Testis (tissue), 5 donors: ENCODE measurements at places on chromosomes 7 and 10. TPM values are rescaled to one million over a fixed set of nuclear protein-coding genes. Genes with fewer than 3 reads are reported as not detected.

- no peak for DNase-seq
- H3K27me3 ChIP-seq, result no peaks in the 10 kb centered on the region
- no peak overlapping the region for H3K4me3 ChIP-seq
Measured at GRCh38 chr10:130357951-130358350, 221.8 kb downstream of the GLRX3 start.

DNA sequence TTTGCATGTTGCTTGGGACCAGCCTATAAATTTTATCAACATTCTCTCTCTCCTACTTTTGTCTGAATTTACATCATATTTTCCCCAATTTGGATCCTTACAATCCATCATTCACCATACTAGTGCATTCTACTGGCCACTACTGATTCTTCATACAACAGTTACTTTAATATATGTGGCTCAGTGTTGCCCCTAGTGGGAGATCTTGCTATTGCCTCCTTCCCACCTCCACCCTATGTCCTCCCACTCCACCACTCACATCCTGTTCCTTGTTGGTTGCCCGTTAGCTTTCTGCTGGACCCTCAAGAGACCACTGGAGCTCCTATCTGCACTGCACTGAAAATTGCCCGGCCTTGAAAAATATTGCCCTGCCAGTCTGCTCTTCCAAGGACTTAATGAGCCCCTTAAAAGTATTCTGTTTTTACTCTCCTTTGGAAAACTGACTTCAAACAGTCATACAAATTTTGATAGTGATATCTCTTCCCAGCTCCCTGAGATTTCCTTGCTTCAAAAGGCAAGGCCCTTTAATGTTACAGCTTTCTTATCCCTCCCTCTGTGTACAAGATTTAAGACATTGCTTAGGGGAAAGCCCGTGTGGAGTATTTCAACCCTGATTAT, 243.2 kb upstream of the TMEM229A start:
- H3K27ac ChIP-seq, result no peak overlapping the region
- no peaks in the 10 kb centered on the region for H3K36me3 ChIP-seq
- no peaks in the 10 kb centered on the region for H3K27me3 ChIP-seq
- DNase-seq, result peak; percentile 70
- H3K4me1 ChIP-seq, result no peaks in the 10 kb centered on the region

- no peak overlapping the region for H3K4me3 ChIP-seq
- no peak overlapping the region for H3K27ac ChIP-seq
- no peaks in the 10 kb centered on the region for H3K36me3 ChIP-seq
Measured at GRCh38 chr10:110651044-110651958, 7.2 kb downstream of the RBM20 start.

DNA sequence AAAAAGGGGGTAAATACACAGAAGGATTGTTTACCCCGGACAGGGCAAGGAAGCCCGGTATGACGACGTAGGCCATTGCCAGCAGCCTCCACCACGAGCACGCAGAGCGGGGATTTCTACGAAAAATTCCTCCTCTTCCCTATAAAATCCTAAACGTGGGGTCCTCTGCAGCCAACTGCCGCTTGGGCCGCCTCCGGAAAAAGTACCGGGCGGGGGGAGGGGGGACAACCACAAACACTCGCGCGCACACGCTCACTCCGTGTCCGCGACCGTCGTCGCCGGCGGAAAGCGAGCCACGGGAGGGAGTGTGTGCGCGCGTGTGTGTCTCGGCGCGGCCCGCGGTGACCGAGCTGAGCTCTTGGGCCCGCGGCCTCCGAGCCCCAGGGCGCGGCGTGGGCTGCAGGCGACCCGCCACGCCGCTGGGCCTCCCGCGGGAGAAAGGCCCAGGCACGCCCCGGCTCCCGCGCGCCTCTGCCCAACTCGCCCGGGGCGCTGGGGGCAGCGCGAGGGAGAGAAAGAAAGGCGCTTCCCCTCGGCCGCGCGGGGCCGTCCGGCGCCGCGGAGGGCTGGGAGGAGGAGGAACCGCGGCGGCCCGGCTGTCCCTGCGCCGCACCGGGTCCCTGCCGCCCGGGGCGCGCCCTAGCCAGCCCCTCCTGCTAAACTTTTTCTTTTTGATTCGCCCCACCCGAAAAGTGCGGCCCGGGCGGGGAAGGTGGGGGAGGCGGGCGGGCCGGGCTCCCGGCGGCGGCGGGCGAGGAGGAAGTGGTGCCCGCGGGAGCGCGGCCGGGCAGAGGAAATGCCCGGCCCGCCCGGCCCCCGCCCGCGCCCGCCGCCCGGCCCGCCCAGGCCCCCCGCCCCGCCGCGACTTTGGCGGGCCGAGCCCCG, 1.5 kb downstream of the CTBP2 start:
- H3K27ac ChIP-seq, result peak overlapping the region; percentile 99
- no peaks in the 10 kb centered on the region for H3K36me3 ChIP-seq
- H3K4me1 ChIP-seq, result peaks cover 34% of the 10 kb centered on the region
- peak; percentile 74 for DNase-seq
- no peaks in the 10 kb centered on the region for H3K27me3 ChIP-seq

Gene COL28A1
- 9.2 TPM for total RNA-seq

DNA sequence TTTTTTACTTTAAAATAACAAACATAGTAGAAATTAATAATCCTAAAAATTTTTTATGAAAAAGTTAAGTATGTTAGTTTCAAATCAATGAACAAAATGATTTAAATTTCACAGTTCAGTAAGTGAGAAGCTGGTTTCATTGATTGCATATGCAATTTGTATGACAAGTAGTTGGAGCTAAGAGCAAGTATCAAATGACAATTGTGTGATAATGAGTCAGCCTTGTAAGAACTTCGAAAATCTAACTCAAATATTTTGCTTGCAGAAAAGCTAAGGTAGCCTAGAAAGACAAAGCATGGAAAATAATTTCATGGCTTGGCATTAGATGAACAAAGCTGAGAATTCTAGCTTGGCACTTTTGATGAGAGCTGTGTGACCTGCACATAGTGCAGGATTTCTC, 111.5 kb downstream of the HDAC9 start:
- DNase-seq, result no peak
- H3K36me3 ChIP-seq, result no peaks in the 10 kb centered on the region
- no peak overlapping the region for H3K4me3 ChIP-seq
- H3K27ac ChIP-seq, result no peak overlapping the region
- H3K4me1 ChIP-seq, result no peaks in the 10 kb centered on the region

Gene CUBN
- total RNA-seq, result 11.0 TPM

GRCh38 chr7:10268034-10268433, 705.6 kb upstream of the PHF14 start:
- H3K27me3 ChIP-seq, result no peaks in the 10 kb centered on the region
- H3K4me1 ChIP-seq, result no peaks in the 10 kb centered on the region
- H3K27ac ChIP-seq, result no peak overlapping the region

- no peaks in the 10 kb centered on the region for H3K4me1 ChIP-seq
- no peak overlapping the region for H3K4me3 ChIP-seq
- DNase-seq, result no peak
- no peak overlapping the region for H3K27ac ChIP-seq
- H3K36me3 ChIP-seq, result no peaks in the 10 kb centered on the region
Measured at GRCh38 chr7:106723398-106723797, 62.4 kb upstream of the CCDC71L start.

- H3K36me3 ChIP-seq, result no peaks in the 10 kb centered on the region
- DNase-seq, result no peak
- no peaks in the 10 kb centered on the region for H3K27me3 ChIP-seq
- H3K4me1 ChIP-seq, result no peaks in the 10 kb centered on the region
- H3K27ac ChIP-seq, result no peak overlapping the region
Measured at GRCh38 chr10:51230887-51231585, 156.7 kb downstream of the PRKG1 start.

Gene TEX36
- total RNA-seq, result 14.9 TPM

DNA sequence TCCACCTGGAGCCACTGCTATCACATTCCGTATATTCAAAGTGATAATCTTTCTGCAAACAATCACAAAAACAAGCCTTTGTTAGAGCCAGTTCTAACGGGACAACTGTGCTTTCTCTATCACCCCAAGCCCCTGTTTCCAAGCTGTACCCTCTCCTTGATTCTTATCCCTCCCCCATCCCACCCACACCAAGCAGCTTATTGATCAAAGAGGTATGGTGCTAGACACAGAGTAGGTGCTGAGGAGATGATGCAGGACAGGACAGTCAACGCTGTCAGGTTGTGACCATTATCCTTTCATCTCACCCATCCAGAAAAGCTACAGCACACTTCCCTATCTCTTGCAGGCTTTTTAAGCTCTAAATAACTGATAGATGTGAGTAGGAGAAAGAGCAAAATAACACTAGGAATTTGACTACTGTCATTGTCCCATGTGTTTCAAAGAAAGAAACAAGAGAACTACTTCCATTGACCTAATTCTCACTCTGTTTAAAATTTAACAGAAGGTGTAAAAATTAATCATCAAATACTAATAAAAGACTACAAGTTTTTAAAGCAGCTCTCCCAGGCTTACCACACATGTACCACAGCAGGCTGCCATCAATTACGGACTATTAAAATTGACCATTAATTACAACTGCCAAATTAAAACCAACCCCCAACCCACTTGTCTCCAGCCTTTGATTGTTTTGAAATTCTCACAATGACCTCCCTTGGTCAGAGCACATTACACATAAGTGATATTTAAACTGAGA, 94.3 kb downstream of the ELAPOR2 start:
- H3K4me1 ChIP-seq, result no peaks in the 10 kb centered on the region
- no peak overlapping the region for H3K27ac ChIP-seq
- no peak for DNase-seq
- H3K4me3 ChIP-seq, result no peak overlapping the region

DNA sequence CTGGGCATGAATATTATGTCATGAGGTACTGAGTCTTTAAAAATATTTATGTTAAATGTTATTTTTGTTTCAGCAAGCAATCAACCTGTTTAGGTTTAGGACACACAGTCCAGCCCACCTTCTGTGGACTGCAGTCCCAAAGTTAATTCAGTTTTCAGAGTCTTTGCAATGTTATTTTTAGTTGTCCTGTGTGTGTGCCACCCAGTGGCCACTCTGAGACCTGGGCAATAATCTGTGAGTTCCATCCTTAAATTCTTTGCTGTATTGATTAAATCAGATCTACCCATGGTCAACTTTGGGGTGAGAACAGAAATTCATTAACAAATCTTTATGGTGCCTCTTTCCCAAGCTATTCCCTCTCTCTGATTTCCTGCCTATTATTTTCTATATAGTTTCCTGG, 415.1 kb downstream of the CCSER2 start:
- H3K27me3 ChIP-seq, result no peaks in the 10 kb centered on the region
- H3K4me1 ChIP-seq, result no peaks in the 10 kb centered on the region
- no peak overlapping the region for H3K4me3 ChIP-seq
- no peak overlapping the region for H3K27ac ChIP-seq
- no peak for DNase-seq
- H3K36me3 ChIP-seq, result no peaks in the 10 kb centered on the region

DNA sequence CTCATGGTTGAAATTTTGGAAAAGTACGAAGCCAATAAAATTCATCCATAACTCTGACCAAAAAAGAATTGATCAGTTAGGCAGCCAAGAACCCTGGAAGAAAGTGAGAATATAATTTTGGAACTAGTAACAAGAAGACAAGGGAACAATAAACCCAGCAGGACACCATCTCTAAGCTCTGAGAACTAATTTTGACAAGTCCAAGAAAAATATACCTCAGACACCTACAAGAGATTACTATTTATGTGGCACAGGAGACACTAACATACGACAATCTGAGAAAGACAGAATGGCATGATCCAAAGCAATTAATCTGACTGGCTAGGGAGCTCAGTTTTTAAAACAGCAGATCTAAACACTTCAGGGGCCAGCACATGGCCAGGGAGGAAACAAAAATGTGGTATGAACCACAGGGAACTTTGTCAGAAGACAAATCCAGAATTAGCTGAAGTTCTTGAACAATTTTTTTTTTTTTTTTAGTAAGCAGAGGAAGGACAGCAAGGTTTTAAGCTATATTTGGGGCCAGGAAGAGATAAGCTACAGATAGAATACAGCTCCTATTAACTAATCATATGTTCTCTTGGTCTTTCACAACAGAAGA, 38.9 kb downstream of the PARD3 start:
- peaks cover 24% of the 10 kb centered on the region for H3K4me1 ChIP-seq
- no peak overlapping the region for H3K4me3 ChIP-seq
- DNase-seq, result no peak
- no peaks in the 10 kb centered on the region for H3K36me3 ChIP-seq

DNA sequence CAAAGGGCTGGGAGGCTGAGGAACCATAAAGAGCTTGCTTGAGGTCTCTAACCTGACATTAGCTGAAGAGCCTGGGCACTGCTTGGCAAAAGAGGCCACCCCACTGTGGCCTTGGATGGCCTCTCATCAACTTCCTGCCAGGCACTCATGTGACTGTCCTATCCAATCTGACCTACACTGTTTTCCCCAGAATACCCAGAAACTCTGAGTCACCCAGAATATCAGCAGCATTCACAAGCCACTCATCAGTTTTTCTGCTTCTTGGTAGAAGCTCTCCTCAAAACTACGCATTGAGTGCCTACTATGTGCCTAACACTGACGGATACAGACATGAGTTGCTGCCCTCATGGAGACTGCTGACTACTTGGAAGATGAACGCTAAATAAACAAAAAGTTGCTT, 4.1 kb upstream of the NT5C2 start:
- no peaks in the 10 kb centered on the region for H3K27me3 ChIP-seq
- H3K36me3 ChIP-seq, result no peaks in the 10 kb centered on the region
- H3K27ac ChIP-seq, result peak overlapping the region; percentile 27
- no peak overlapping the region for H3K4me3 ChIP-seq
- peak; percentile 76 for DNase-seq

DNA sequence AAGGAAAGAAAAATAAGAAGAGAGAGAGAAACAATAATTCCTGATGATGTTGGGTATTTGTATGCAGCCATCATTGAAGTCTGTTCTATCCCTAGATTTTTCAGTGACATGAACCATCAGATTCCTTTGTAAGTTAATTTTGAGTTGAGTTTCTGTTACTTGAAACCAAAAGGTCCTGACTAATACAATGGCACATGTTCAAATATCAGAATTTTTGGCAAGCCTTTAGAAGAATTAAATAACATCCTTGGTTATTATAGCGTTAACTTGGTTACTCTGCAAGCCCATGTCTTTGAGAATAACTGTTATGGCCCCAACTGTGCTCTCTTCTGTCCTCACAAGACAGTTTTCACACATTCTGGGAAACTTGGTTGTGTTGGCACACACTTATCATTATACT, 66.5 kb downstream of the SYPL1 start:
- H3K36me3 ChIP-seq, result no peaks in the 10 kb centered on the region
- no peak overlapping the region for H3K27ac ChIP-seq
- DNase-seq, result no peak
- peaks cover 24% of the 10 kb centered on the region for H3K4me1 ChIP-seq
- H3K4me3 ChIP-seq, result no peak overlapping the region
- H3K27me3 ChIP-seq, result no peaks in the 10 kb centered on the region

Gene TLX1
- total RNA-seq, result 0.99 TPM

Gene PTPN20
- 39.6 TPM for total RNA-seq

GRCh38 chr7:115758025-115758424, 272.5 kb downstream of the TFEC start:
- no peak overlapping the region for H3K27ac ChIP-seq
- H3K4me1 ChIP-seq, result no peaks in the 10 kb centered on the region
- H3K27me3 ChIP-seq, result no peaks in the 10 kb centered on the region
- H3K4me3 ChIP-seq, result no peak overlapping the region

- H3K27me3 ChIP-seq, result no peaks in the 10 kb centered on the region
- peak; percentile 22 for DNase-seq
- H3K4me1 ChIP-seq, result no peaks in the 10 kb centered on the region
- peak within 1 kb of the TSS; percentile 74 for H3K27ac ChIP-seq
Measured at GRCh38 chr10:95290461-95291364, at the start of gene PDLIM1. Gene PDLIM1 (minus strand): TSS chr10:95291003. CDS start chr10:95290915, 88 bp downstream.
